ENCODE measurements at places on chromosomes 6 and 20.

- no peak for DNase-seq
These were observed 7.4 kb upstream of the C20orf144 start for GRCh38 chr20:33654680-33655161.

GRCh38 chr6:145047891-145048290 is 687.4 kb downstream of the EPM2A start:
- DNase-seq: no peak

DNA sequence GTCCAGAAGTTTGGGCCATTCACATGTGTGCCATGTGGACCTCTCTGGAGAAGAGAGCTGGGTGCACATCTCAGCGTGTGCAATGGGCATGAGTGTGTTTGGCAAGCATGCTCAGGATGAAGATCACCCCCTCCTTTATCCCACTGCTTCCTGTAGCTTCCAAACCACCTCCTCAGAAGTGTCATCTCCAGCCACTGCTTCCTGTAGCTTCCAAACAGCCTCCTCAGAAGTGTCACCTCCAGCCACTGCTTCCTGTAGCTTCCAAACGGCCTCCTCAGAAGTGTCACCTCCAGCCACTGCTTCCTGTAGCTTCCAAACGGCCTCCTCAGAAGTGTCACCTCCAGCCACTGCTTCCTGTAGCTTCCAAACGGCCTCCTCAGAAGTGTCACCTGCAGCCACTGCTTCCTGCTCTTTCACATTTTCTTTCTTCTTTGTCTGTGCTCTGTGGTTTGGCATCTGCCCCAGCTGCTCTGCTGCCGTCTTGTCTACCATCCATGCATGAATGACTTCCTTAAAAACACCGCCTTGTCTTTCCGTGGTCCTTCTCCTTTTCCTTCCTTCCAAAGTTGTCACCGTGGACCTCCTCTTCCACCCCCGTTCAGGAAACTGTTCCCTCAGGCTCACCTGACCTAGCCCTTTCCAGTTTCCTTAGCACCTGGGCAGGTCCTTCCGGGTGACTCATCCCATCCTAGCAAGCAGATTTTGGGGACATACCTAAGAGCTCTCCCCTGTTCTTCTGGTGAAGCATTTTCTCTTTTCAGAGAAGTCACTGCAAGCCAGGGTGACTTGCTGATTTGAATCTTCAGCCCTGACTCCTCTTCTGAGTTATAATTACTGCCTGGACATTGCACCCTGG is 43.5 kb upstream of the TIAM2 start:
- no peak for DNase-seq

DNA sequence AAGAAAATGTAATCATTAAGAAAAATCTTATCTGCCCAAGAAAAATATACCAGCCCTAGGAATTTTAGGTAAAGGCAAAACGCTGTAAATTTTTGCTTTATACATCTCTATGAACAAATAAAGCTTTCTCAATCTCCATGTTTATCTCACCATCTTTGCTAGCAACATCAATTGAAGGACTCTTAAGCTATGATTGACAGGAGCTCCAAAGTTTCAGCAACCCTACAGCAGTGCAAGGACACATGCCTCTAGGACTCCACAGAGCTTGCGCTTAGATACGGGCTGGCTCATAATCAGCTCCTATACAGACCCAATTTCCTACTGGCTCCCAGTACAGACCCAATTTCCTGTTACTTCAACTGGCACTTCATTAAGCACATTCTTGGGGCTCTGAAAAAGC is 4.3 kb downstream of the NANP start:
- DNase-seq: no peak

DNA sequence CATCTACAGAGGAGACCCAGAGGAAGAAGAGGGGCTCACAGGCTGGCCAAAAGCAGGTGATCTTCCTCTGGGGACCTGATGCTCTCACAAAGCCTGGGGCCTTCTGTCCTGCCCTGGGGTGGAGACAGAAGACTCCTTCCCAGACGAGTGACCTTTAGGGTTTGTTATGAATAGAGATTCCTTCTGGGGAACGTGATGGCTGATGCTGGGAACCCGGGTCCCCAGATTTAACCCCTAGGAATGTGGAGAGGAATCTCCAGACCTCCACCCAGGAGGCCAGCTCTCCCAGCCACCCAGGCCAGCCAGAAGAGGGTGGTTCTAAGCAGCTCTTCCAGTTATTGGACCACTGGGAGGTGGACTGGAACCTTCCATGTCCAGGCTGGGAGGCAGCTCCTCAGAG is 16.8 kb upstream of the CCN5 start:
- DNase-seq: no peak

- DNase-seq: no peak
These were observed 78.4 kb upstream of the SLC22A23 start for GRCh38 chr6:3535033-3535775.

GRCh38 chr6:38269461-38270172 is 370.1 kb downstream of the BTBD9 start:
- DNase-seq: no peak

- no peak for DNase-seq
These were observed 202.3 kb downstream of the GMDS start for GRCh38 chr6:2042956-2043648.

GRCh38 chr6:14622909-14623505 is 505.4 kb downstream of the CD83 start:
- DNase-seq: no peak

DNA sequence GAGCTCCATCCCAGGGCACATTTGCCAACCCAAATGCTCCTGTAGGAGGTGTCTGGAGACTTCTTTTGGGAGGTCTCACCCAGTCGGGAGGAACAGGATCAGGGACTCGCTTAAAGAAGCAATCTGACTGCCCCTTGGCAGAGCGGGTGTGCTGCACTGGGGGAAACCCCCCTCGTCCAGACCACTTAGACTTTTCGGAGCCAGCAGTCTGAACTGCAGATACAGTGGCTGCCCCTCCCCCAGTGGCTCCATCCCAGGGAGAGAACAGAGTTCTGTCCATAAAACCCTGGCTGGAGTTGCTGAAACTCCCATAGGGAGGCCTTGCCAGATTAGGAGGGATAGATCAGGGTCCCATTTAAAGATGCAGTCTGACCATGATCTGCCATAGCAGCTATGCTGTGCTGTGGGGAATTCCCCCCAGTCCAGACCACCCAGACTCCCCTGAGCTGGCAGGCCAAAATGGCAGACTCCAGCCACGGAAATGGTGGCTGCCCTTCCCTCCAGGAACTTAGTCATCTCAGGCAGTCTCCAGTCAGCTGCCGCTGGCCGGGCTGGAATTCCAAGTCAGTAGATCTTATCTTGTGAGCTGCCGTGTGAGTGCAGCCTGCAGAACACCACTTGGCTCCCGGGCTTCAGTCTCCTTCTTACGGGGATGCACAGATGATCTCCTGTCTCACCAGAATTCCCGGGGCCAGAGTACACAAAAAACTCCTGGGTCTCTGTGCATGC is 278.1 kb upstream of the SASH1 start:
- DNase-seq: no peak

GRCh38 chr6:136923116-136923953 is 1.2 kb downstream of the SLC35D3 start:
- no peak for DNase-seq

DNA sequence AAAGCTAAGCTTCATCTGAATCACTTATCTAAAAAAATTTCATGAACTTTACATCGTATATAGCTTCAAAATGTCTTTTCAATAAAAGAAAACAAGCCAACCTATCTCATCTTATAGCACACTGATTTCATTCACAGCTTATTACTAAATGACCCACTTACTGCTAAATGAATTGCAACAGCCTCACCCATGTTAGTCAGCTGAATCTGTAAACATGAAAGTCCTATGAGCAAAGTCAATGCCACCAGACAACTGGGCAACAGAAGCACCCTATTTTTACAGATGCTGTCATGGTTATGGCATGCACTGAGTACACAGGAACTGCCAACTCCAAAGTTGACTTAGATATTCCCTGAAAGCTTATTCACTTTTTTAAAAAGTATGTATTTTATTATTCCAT is 41.2 kb upstream of the DST start:
- no peak for DNase-seq

DNA sequence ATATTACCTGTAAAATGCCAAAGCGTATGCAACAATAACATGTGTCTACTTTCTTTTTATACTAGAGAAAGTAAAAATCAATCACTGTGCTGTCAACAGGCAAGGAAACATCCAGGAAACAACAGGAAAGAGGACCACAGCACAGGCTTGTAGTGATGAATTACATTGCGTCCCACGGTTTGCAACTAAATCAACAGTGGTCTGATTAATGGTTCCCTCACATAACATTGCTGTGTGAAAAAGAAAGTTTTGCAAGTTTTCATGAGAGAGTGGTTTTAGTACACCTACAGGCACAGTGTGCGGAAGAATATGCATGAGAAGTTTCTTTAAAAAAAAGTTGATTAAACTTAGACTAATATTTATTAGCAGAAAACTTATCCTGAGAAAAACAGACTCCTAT is 329.5 kb upstream of the HSF2 start:
- no peak for DNase-seq

DNA sequence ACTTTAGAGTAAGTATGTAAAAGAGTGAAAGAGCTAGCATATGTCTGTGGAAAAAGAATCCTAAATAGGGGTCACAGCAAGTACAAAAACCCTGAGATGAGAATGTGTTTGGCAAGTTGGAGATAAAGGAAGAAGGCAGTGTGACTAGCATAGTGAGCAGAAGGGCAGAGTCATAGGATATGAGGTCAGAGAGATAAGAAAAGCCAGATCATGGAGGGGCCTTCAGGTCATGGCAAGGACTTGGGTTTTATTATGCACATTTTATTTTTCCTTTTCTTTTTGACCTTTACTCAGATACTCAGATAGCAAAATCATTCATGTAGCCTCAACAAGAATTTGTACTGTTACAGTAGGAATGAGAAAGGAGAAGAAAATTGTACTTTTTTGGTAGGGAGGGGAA is 138.0 kb downstream of the GJA1 start:
- DNase-seq: no peak

GRCh38 chr6:117483004-117483644 is 650 bp downstream of the DCBLD1 start:
- DNase-seq: no peak

DNA sequence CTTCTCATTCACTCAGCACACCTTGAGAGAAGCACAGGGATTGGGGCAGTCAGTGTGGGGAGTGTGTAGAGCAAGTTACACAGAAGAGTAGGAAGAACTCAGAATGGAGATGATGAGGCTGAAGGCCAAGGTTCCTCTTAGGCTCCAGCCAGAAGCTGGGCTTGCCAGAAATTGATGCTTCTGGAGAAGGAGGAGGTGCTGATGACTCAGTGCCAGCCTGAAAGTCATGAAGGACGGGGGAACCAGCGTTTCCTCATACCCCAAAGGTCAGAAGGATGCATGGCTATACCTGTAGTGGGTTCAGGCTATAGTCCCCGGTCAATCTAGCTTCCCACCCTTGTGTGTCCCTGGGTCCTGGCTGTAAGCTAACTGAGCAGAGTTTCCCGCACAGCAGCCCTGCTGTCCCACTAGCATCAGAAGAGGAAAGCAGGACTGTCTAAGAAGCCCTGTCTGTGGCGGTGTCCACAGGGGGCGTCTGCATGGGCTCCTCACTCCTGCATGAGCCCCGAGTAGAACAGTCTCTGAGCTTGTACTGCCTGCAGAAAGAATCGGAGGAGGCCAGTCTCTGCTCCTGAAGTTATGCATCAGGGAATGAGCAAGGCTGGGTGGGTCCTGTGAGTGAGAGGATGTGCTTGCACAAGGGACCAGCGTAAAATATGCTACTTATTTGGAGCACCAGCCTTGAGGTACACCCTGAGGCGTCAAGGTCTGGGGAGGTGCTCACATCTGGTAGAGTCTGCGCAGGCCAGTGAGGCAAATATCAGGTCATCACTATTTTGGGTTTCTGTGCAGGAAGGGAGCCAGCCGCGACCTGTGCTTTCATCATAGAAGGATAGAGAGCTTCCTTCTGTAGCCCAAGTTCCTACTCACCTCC is 148.5 kb downstream of the MRPL14 start:
- no peak for DNase-seq

GRCh38 chr6:155078331-155078745 is 83.2 kb downstream of the TIAM2 start:
- peak; percentile 7 for DNase-seq

- DNase-seq: no peak
These were observed 862 bp downstream of the C20orf96 start for GRCh38 chr20:289693-290083.

DNA sequence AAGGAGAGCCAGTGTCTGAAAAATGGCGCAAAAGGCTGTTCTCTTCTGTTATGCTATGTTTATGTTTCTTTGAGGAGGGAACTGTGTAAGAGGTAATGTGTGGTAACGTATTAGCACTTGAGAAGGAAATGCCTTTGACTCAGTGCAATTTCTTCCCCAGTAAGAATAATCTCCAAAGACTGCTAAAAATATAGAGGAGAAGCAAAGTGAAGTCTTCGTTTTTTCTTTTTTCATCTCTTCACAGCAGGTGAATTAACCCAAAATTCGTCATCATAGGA is 47.1 kb upstream of the IFNGR1 start:
- no peak for DNase-seq

GRCh38 chr6:118881440-118882313 is 12.3 kb upstream of the ASF1A start:
- DNase-seq: no peak

DNA sequence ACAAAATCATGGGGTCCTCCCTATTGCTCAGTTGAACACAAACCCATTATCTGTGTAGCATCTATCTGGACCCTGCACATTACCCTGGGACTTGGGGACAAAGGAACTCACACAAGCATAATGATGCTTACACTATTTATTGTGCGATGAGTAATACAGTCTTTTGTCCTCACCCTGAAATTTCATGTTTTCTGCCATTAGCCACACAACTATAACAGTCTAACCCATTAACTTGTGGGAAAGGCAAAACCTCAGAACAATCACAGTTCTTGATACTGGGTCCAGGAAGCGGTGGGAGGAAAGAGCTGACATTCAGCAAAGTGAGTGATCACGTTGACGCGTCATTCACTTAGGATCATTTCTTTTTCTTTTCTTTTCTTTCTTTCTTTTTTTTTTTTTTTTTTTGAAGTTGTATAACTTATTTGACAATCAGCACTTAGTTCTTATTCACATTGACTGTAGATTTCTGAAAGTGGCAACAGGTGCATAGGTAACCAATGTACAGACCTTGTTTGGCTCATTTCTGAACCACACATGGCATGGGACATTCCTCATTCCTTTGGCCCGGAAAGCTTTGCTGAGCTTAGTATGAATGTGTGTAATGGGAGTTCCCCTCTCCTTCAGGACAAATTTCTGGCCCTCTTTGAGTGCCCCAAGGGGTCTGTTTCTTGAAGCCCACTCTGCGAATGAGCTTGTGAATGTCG is 94.8 kb upstream of the CNKSR3 start:
- DNase-seq: no peak
